ENCODE measurements at places on chromosomes 4 and X.

DNA sequence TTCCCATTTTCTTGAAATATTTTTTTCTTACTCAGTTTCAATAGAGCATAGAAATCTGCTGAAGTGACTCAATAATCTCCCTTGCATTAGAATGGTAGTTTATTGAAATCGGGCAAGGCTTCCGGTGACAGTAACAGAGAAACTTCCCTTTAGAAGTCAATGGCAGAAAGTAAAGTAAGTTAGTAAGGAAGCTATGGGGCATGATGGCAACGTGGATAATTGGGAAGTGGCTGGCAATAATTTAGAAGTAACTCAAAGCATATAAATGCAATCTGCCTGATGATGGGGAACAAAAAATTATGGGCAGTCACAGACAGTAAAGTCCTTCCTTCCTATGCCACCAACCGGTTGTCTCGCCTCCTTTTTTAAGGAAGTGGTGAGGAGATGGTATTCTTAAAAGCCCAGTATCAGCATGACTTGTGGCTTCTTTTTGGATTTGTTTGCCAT is 7.6 kb downstream of the CYBB start:
- DNase-seq, result no peak

DNA sequence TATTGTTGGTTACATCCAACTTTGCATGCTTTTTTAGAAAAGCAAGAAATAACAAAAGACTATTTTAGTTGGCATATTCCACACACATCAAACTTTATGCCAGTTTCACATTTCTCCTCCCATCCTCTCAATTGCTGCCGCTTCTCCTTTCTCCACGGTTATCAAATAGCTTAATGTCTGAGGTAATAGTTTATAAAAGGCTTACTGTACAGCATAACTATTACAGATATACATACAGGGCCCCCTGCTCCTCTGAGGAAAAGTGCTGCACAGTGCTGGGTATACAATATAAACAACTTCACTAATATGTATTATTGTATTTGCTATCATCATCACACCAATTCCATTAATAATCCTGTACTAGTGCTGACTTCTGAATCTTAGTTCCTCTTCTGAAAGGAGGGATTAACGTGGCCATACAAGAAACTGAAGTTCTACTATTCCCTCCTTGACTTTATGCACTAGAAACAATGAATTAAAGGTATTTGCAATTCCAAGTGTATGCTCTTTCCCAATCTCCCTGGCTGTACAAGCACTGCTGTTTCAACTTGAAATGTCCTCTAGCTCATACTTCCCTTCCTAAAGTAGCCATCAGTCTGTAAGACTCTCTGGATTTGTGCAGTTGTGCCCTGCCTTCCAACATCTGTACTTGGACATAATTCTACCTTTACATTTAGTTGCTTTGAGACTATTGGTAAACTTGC is 2.5 kb downstream of the CCNI start:
- no peak for DNase-seq

DNA sequence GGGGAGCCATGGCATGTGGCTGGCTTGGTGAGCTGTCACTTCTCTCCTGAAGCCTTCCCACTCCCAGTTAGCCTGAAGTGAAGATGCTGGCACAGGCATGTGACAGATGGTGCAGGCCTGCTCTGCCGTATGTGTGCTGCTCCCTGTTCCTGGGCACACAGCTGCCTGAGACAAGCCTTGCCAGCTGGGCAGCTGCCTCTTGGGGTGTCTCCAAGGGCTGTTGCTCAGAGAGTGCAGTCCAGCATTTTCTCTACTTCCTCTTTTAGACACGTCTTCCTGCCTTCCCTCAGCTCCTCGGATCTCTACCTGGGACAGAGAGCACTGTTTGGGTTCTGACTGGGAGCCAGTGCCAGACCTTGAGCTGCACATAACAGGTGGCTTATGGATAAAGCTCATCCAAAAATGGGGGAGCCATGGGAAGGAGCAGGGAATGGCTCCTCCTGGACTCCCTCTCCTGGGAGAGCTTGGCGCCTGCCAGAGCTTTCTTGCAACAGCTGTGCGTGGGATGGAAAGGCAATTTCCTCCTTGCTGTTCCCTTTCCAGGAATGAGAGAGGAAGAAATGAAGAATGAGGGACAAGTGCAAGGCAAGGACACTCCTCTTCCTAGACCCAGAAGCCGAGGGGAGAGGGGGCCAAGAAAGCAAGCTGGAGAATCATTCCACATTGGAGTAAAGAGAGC is 132.9 kb downstream of the MSL3 start:
- DNase-seq, result no peak

- no peak for DNase-seq
These were observed 5.6 kb upstream of the KLHL2 start for GRCh38 chr4:165201806-165202205.

DNA sequence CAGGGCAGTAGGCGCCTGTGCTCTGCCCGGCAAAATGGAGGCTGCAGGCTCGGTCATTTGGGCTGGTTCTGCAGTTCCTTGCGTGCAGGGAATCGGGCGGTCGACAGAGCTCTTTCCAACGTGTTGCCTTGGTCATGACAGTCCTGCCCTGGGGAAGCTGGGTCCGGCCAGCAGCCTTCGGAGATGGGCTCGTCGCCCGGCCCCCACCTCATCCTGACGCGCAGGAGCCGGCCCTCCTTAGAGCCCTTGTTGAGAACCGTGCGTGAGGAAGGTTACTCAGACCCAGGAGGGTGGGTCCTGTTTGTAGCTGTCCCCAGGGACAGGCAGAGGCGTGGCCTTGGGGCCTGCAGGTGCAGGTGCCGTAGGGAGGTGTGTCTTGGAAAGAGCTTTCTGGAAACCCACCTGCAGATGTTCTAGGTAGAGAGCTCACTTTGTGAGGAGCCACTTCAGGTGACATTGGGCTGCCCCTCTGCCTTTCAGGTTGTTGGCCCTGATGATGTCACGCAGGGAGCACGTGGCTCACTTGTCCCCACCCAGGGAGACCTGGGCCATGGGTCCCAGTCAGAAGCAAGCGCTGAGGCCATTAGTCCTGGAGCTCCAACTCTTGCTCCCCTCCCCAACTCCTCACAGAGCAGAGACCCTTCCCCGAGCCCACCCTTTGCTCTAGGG is 15.2 kb upstream of the HGFAC start:
- DNase-seq, result no peak

DNA sequence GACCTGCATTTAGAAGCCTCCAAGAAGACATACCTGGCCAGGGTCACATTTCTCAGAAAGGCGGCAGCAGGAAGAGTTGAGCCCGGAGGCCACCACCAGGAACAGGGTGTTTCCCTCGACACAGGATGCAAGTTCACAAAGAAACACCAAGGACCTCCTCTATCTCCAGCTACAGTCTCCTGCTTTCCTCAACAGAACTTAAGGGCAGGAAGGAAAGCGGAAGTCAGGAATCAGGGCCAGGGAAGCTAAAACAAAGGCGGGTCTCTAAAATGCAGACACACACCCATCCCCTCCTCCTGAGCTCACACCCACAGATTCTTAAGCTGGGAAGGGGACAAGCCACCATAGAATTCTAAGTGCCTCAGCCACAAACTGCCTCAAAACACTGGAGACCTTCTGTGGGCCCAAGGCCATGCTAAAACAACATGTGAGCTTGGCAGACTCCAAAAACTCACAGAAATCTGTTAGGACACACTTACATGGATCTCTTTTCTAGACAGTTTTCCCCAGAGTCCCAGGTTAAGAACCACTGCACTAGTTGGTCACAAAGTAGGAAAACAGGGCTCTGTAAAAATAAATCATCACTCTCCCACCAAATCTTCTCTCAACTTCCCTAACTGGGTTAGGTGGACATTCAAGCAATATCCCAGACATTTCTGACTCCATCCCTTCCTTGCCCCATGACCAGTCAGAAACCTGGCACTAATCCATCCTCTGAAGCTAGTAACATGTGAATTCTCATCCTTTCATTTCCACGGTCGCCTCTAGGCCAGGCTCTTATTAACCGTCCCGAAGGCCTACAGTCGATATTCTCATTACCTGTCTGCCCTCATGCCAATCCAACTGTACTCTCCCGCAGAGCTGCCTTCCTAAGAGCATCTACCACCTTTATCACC is 163.2 kb downstream of the APBB2 start:
- DNase-seq, result no peak

DNA sequence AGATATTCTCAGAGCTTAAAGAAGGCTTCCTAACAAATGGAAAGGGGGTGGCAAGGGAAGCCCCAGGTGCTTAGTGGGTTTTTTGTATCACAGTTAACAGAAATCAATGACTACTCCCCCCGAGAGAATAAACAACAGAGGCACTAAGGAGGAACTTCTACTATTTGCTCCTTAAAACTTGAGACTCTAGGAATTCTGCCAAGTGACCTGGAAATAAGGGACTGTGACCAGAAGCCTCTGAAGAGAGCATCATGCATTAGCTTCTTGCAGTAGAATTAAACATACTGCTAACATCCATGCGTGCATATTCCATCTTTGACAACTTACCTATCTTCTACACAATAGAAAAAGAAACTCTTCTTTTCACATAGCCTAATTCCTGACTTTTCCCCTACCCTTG is 86.8 kb downstream of the CAMK2D start:
- no peak for DNase-seq

- DNase-seq, result no peak
These were observed 72.8 kb downstream of the IRF2 start for GRCh38 chr4:184401397-184402171.

- peak; percentile 68 for DNase-seq
These were observed 411.3 kb downstream of the FAT4 start for GRCh38 chr4:125725957-125726525.

DNA sequence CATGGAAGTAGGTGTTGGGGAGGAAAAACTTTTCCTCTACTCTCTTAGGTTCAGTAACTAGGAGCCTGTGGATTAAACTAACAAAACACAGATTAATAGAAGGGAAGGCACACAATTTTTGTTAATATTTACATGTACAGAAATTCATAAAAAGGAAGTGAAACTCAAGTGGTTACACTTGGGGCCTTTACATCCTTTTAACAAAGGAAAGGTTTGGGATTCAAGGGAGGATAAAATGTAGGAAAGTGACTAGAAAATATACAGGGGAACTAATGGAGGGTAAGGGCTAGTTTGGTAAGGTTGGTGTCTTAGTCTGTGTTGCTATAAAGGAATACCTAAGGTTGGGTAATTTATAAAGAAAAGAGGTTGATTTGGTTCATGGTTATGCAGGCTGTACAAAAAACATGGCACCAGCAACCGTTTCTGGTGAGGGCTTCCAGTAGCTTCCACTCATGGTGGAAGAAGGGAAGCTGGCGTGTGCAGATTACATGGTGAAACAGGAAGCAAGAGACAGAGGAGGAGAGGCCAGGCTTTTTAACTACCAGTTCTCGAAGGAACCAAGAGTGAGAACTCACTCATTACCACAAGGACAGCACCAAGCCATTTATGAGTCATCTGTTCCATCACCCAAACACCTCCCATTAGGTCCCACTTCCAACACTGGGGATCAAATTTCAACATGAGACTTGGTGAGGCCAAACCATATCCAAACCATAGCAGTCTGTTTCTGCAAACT is 124.4 kb downstream of the CHRDL1 start:
- DNase-seq, result no peak
